ENCODE measurements at places on chromosomes 5 and 9.

GRCh38 chr9:90105773-90106172 is 501.0 kb downstream of the GADD45G start:
- no peak for DNase-seq

GRCh38 chr5:88251048-88251711 is 17.5 kb downstream of the TMEM161B start:
- DNase-seq = no peak

DNA sequence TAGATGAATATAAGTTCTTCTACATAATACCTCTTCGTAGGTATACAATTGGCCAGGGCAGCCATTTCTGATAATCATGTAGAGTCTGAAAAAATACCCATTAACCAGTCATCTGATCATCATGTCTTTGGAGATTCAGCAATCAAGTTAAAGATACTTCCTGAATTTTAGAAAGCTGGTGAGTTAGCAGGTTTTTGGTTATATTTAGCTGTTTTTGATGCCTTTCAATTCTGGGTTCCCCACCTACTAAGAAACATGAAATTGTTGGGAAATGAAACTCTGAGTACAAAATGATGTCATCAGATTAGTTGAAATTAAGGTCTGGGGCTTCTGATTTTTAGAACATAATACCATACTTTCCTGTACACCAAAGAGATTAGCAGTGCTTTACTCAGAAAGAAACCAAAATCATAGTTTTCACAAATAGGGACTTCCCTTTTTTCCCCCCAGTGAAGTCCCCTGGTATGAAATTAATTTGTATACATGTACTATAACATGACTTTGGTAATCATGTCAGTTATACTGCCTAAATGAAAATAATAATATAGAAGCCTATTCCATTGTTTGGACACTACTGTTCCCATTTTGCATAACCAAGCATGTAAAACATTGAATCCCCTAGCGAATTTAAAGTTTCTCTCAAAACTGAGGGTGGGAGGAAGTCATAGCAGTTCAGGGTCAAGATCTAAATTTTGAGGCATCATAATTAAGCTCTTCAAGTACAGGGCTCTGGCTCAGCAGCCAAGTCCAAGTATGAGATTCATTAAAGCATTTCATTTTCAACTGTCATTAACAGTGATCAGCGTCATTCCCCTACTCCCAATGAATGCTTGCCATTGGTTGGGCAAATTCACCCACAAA is 17.9 kb downstream of the PRLR start:
- DNase-seq = no peak

- no peak for DNase-seq
These were observed 120.1 kb upstream of the TSLP start for GRCh38 chr5:110951373-110951791.

GRCh38 chr9:97633859-97634490 is 354 bp downstream of the NCBP1 start:
- no peak for DNase-seq

- DNase-seq = no peak
These were observed 121.4 kb upstream of the CACNA1B start for GRCh38 chr9:137756045-137756744.

GRCh38 chr5:169183576-169183975 is 117.4 kb downstream of the SLIT3 start:
- DNase-seq = no peak

- DNase-seq = no peak
These were observed 32.2 kb upstream of the ENHO start for GRCh38 chr9:34555002-34555348.

DNA sequence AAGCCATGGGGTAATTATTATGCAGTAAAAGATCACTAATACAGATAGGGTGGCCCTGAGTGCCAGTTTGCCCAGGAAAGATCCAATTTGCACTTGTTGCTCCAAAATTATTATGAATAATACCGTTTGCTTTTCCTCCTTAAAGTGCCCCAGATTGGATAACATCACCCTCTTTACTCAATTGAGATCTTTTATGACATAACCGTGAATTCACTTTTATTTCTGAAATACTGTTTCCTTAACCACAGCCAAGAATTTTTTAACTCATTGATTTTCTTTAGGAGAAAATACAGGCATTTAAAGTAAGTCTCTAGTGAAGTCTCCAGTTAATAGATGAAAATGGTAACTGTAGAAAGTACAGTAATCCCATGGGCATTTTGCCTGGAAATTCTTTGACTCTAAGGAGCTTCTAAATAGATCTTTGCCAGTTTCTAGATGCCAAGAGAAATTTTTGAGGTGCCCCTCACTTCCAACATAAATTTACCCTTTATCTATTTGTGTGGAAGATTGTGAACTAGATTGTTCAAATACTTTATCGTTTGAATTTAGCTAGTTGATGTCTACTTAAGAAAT is 99.2 kb downstream of the UHRF2 start:
- no peak for DNase-seq

DNA sequence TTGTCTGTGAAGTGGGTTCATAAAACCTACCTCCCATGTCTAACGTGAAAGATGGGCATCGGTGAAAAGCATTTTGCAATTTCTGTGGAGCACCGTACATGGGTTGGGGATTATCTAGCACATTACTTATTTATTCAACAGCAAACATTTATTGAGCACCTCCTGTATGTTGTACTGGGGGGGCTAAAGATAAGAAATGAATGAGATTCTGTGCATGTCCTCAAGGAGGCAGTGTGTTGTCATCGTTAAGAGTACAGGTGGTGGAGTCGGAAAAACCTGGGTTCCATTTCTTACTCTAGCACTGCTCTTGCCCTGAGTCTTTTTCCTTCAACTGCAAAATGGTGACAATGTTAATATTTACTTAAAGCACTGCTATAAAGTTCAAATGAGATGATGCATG is 30.4 kb upstream of the DENND1A start:
- no peak for DNase-seq

- no peak for DNase-seq
These were observed 2.0 kb upstream of the RICTOR start for GRCh38 chr5:39076101-39076756.

GRCh38 chr9:116456490-116457088 is 230.5 kb upstream of the TRIM32 start:
- no peak for DNase-seq

DNA sequence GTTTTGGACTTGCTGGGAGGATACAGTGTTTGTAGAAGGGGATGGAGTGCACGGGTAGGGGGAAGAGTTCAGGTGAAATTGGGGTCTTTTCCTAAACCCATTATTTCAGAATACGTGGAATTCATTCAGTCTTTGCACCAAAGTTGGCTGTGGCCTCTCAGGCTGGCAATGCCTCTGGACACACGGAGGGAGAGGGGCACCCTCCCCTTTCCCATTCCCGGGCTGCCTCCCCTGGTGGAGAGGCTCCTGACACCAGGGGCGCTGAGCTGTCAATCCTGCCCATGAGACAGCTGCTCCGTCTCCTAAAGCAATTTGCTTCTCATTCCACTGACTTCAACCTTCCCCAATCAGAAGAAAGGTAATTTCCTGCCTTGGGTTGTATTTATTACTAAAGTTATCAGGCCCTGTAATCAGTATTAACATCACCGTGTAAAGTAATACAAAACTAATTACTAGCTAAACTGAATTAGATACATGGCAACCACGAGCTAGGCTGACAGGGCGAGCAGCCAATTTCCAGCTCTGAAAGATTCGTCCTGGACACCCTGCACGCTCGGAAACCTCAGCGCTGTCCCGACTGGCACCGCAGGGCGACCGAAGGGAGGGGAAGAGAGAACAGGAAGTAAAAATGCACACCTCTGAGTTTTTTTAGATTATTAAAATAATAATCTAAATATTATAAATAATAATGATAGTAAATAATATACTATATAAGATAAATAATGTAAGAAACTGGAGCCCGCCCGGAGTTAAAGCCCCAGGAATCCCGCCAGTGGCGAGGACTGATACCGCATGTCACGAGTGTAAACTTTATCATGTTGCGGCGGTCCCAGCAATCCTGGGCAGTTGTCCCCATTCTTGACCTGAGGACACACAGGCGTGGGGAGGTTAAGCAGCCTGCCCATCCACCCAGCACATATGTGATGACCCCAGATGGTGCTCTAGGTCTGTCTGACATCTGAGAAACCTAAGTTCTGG is 6.9 kb upstream of the OLFM1 start:
- DNase-seq = no peak

DNA sequence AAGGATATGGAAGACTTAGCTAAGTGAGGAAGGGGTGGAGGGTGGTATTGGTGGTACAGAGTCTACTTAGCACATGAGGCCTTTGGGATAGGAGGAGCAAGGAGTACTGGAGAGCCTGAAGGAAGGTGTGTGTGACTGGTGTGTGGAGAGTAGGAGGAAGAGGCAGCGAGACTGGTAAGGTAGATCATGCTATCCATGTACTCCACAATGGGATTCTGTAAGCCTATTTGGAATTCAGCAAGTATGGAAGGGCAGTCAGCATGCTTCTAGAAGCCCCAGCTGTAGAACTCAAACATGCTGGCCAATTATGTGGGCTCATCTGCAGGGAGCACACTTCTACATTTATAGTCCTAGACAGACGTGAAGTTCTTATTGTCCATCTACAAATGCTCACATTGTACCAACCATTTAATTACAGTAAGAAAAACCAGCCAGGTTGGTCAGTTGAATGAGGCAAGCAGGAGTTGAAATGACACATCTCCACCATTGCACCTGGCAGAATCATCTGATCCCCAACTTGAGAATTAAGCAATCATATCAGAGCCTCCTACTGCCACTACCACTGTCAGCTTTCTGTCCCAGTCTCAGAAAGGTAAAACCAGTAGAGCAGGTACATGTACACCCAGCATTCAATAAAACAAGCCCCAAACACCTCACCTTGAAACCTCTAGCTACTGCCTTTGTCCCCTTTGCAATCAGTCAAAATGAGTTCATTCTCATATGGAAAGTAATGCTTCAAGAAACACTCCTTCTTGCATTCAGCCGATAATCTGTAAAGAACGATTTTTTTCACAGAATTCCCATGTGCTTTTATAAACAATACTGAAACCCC is 60.9 kb upstream of the GLRX start:
- DNase-seq = no peak

DNA sequence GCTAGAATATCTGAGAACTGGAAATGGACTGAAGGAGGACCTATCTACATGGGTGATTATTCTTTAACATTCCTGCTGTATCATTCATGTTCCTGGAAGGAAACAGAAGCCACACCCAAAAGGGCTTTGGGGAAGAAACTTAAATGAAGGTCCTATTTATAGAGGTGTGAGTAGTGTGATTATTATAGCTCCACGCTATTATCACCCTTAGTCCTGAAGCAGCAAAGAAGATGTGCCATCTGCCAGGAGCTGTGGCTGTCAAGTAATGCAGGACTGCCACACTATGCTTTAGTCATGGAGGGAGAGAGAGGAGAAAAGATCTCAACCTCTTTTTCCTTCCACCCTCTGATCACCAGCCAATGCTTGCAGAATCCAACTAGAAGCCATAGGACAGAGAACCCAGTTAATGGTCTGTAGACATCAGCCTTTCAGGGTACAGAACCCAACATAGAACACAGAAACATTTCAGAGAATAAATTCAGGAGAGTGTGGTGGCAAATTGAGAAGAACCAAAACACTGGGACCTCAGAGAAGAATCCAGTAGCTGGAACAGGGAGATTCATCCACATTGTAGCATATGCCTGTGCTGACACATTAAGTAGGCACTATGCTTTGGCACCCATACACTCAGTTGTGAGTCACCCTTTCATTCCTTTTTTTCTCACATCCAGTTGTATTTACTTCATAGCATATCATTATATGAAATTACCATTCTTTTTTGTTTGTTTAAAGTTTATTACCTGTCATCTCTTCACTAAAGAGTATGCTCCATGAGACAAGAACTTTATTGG is 21.0 kb upstream of the RNF180 start:
- no peak for DNase-seq

DNA sequence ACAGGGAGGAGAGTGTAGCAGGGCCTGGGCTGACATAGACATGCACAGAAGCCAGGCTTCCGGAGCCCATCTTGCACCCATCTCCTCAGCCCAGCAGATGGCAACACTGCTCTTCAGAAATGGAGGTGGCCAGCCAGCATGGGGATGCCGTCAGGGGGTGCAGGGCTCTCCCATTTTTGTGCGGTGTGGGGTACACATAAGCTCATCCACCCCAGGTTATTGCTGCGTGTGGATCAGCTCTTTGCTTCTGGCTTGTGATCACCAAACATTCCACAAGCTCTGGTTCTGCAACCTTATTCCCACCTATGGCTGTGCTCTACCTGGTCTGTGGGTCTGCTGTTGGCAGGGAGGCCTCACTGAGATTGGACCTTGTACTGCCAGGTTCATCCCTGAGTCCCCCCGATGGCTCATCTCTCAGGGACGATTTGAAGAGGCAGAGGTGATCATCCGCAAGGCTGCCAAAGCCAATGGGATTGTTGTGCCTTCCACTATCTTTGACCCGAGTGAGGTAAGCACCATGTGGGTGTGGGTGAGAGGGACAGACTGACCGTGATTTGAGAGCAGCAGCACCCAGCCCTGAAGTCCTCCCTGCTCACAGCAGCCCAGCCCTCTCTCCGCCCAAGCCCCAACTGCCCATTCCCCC is 17.3 kb downstream of the SLC22A5 start:
- DNase-seq = peak; percentile 68

- DNase-seq = no peak
These were observed 50.5 kb downstream of the AHRR start for GRCh38 chr5:371811-372555.

Measured in memory B cell (primary cell).